ENCODE measurements at places on chromosomes 6 and 20. TPM values are rescaled to one million over a fixed set of nuclear protein-coding genes. Genes with fewer than 3 reads are reported as not detected.
A peak's percentile ranks its signal among the peaks of the same experiment; 100 is the strongest.

ENPP4 gene
- total RNA-seq, result 27.8 TPM

SERPINB6 gene
- total RNA-seq, result 157 TPM

SMLR1 gene
- total RNA-seq, result not detected

DNMT3B gene
- total RNA-seq, result 0.84 TPM

FUT9 gene
- total RNA-seq, result not detected

RNF182 gene
- 6.1 TPM for total RNA-seq

MCHR2 gene
- not detected for total RNA-seq

DLL1 gene
- total RNA-seq, result 14.6 TPM

- H3K27me3 ChIP-seq, result no peaks in the 10 kb centered on the region
- DNase-seq, result no peak
- peaks cover 35% of the 10 kb centered on the region for H3K4me1 ChIP-seq
- no peak overlapping the region for H3K27ac ChIP-seq
- no peaks in the 10 kb centered on the region for H3K36me3 ChIP-seq
- no peak overlapping the region for H3K4me3 ChIP-seq
These were observed 17.7 kb downstream of the GFOD1 start for GRCh38 chr6:13469693-13470092.

GRCh38 chr20:49518576-49518975 is 36.1 kb upstream of the KCNB1 start:
- H3K4me1 ChIP-seq, result no peaks in the 10 kb centered on the region
- H3K36me3 ChIP-seq, result no peaks in the 10 kb centered on the region
- H3K27me3 ChIP-seq, result no peaks in the 10 kb centered on the region
- H3K27ac ChIP-seq, result no peak overlapping the region
- no peak overlapping the region for H3K4me3 ChIP-seq
- no peak for DNase-seq

GRCh38 chr6:11909696-11910132 is 102.4 kb upstream of the HIVEP1 start:
- no peak for DNase-seq
- H3K4me3 ChIP-seq, result no peak overlapping the region
- no peaks in the 10 kb centered on the region for H3K4me1 ChIP-seq
- H3K36me3 ChIP-seq, result no peaks in the 10 kb centered on the region

DNA sequence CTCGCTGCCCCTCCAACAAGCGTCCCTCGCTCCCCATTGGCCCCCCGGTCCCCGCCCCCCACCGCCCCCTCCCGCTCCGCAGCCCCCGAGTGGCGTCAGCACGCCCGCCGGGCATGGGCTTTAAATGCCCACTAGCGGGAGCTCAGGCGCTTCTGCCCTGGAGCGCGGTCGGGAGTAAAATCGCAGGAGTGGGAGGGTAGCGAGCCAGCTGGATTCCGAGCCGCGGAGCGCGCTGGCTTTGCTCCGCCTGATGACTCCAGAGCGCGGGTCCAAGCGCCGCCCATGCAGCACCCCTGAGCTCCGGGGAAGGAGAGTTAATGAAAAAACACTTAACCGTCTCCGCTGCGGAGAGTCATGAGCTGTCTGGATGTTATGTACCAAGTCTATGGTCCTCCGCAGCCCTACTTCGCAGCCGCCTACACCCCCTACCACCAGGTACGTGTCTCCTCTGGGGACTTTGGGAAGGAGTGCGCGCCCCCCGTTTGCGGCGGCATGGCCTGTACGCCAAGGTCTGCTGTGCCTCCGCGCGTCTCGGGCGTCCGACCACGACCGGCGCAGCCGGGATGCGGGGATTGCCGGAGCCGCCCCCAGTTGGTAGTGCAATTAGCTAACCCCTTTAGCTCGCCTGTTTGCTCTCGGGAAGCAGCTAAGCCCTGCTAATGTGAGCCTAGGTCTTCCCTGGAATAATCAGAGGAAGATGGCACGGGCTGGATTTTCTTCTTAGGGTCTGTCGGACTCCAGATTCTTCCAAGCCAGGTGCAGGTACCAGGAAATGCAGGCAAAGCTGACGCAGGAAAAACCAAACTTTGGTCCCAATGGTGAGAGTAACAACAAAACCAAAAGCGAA is at the start of gene VGLL2:
Gene VGLL2 (plus strand): TSS at position 149 of the 847 bp plus-strand sequence. CDS start 206 bp downstream, at position 355.
- H3K27ac ChIP-seq, result no peak within 1 kb of the TSS
- H3K4me1 ChIP-seq, result peaks cover 13% of the 10 kb centered on the region
- H3K36me3 ChIP-seq, result no peaks in the 10 kb centered on the region
- H3K4me3 ChIP-seq, result peak within 1 kb of the TSS; percentile 37

GRCh38 chr6:20773822-20774221 is 239.6 kb downstream of the CDKAL1 start:
- DNase-seq, result no peak
- no peaks in the 10 kb centered on the region for H3K27me3 ChIP-seq
- H3K4me3 ChIP-seq, result no peak overlapping the region
- H3K4me1 ChIP-seq, result no peaks in the 10 kb centered on the region

GRCh38 chr6:82840571-82840970 is 225.1 kb downstream of the UBE3D start:
- no peaks in the 10 kb centered on the region for H3K27me3 ChIP-seq
- H3K4me1 ChIP-seq, result no peaks in the 10 kb centered on the region
- no peaks in the 10 kb centered on the region for H3K36me3 ChIP-seq
- H3K27ac ChIP-seq, result no peak overlapping the region

DNA sequence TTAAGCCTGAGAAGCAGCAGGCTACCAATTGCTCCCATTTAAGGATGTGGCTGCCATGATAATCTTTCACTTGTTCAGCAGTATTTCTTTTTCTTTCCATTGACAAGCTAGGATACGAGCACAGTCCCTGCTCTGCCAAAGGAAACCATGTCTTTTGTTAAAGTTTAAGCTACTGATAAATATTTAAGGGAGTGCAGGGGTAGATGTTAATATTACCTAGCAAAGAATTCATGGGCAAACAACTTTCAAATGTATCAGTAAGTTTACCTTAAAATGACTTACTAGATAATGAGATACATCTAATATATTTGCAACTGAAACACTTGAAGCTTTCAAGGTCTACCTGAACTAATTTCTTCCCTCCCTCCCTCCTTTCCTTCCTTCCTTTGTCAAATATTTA is 77.3 kb downstream of the OPN5 start:
- DNase-seq, result no peak
- no peaks in the 10 kb centered on the region for H3K4me1 ChIP-seq
- no peak overlapping the region for H3K4me3 ChIP-seq
- no peak overlapping the region for H3K27ac ChIP-seq
- H3K36me3 ChIP-seq, result no peaks in the 10 kb centered on the region
- H3K27me3 ChIP-seq, result no peaks in the 10 kb centered on the region

DNA sequence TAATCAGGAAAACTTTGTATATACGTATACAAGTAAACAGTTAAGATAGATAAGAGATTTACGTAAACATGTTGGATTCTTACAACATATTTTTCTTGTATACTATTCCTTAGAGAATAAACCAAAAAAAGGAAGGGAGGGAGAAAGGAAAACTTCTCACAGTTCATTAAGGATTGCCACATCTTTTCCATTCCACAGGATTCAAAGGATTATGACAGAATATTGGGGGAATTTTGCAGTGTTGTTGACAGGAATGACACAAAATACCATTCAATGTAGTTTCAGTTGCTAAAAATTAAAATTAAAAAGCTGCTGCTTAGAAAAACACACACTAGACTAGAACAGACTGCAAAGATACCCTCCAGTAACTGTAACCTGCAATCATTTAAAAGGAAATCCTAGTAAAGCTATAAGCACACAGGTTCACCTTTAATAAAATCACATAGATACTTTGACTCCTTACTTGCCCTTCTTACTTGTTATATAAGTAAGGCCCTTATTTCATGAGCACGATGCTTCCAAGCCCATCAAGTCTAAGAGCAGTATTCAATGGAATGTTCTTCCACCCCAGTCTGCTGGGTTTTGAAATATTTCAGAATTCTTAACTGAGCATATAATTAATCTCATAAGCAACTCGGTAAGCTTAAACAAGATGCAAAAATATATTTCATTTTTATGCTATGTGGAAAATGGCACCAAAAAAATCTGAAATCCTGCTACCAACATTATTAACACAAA is 107.8 kb downstream of the SMLR1 start:
- no peak for DNase-seq
- no peaks in the 10 kb centered on the region for H3K36me3 ChIP-seq
- H3K27ac ChIP-seq, result no peak overlapping the region
- no peak overlapping the region for H3K4me3 ChIP-seq

DNA sequence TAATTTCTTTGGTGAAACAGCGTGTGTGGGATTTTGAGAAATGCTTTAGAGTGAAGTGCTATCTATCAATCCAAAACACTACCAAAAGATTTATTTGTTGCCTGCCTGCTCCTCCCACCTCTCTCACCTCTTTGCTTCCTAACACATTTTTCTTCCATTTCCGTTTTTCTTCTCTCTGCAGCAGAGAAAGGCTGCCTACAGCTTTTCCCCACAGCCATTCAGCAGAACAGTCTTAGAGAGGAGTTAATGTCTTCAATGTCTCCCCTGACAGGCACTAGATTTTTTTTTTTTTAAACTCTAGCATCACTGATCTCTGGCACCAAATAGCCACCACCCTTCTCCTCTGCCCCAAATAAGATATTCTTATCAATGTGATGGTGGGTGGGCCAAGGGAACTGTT is 327.8 kb upstream of the MAN1A1 start:
- no peak overlapping the region for H3K4me3 ChIP-seq
- H3K27ac ChIP-seq, result no peak overlapping the region
- no peaks in the 10 kb centered on the region for H3K4me1 ChIP-seq

GRCh38 chr6:159654483-159655098 is 38.5 kb downstream of the SOD2 start:
- H3K27me3 ChIP-seq, result no peaks in the 10 kb centered on the region
- H3K4me3 ChIP-seq, result no peak overlapping the region
- no peak overlapping the region for H3K27ac ChIP-seq

DNA sequence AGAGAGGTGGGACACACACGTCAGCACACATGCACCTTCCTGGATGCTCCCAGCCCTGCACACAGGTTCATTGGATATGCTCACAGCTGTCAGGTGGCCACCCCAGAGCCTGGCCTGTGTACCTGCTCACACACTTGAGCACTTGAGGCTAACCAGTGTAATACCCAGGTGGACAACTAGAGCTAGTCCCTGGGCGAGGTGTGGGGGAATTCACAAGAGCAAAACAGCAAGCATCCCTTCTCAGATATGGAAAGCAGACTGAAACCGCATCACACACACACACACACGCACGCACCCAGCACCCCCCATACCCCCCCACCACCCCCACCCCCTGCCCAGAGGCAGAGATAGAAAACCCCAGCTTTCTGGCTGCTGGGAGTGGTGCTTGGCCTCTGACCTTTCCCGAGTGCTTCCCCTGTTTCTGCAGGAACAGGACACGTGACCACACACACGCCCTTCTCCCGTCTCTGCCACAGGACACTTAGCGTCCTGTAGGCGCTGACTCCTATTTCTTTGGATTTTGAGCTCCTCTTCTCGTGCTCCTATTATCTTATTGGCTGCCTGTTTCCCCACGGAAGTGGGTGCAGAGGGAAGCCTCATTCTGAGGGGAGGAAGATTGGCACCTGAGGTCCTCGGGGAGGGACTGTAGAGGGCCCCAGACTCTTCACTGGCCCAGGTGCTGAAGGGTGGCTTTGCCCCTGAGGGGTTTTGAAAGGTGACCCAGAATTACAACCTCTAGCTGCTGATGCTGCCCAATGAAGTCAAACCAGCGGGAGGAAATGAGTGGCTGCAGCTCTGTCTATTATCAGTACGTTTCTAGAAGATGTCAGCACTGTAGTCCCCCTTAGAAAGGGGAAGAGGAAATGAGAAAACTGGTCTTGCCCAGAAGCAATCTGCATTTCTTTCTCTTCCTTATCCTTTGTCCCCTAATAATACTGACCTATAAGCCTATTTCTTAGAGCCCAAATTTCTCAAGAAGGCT is 65.8 kb downstream of the SYTL3 start:
- peak overlapping the region; percentile 52 for H3K27ac ChIP-seq
- H3K4me3 ChIP-seq, result no peak overlapping the region
- H3K36me3 ChIP-seq, result no peaks in the 10 kb centered on the region
- H3K4me1 ChIP-seq, result no peaks in the 10 kb centered on the region

- H3K27ac ChIP-seq, result no peak overlapping the region
- peaks cover 29% of the 10 kb centered on the region for H3K36me3 ChIP-seq
- H3K27me3 ChIP-seq, result no peaks in the 10 kb centered on the region
- no peak for DNase-seq
- H3K4me3 ChIP-seq, result no peak overlapping the region
These were observed 89.5 kb upstream of the MAP7 start for GRCh38 chr6:136639702-136640101.

DNA sequence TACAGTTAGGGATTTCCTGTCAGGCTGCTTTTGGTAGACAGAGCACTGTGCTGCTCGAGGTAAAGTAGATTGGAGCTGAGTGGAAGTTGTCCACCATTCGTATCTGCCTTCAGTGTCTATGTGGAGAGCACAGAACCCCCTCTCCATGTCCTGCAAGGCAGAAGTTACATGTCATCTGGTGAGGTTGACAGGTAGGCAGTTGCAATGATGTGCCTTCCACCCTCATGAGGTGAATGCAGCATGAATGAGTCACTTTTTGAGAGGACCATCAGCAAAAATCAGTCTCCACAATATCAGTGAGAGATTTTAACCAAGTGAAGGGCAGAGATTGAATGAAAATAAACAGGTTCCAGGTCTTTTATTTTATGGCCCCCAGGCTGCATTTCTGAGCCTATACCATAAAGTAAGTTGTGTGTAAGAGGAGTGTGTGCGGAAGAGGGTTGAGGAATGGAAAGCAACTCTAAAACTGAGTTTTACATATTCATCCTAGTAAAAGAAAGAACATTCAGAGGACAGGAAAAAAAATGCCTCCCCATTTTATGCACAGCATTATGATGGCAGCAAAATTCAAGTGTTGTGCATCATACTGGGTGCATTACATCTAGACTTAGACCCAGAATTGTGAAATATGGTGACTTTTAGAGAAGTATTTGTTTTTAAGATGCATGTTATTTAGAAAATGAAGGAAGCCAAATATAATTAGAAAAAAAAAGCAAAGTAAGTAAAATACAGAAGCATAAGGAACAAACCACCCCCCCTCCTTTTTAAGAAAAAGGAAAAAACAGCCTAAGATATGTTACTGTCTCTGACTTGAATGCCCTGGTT is 15.8 kb downstream of the TRAPPC3L start:
- no peak for DNase-seq
- H3K27me3 ChIP-seq, result no peaks in the 10 kb centered on the region
- no peaks in the 10 kb centered on the region for H3K4me1 ChIP-seq
- H3K27ac ChIP-seq, result no peak overlapping the region
- H3K4me3 ChIP-seq, result no peak overlapping the region

DNA sequence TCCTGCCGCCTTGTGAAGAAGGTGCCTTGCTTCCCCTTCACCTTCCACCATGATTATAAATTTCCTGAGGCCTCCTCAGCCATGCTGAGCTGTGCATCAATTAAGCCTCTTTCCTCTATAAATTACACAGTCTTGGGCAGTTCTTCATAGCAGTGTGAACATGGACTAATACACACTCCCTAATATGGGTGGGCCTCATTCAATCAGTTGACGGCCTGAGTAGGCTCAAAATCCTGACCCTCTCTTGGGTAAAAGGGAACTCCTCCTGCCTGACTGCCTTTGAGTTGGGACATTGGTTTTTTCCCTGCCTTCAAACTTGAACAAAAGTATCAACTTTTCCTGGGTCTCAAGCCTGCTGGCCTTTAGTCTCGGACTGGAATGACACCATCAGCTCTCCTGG is 96.6 kb upstream of the PROKR2 start:
- H3K27ac ChIP-seq, result no peak overlapping the region
- H3K36me3 ChIP-seq, result no peaks in the 10 kb centered on the region
- no peak overlapping the region for H3K4me3 ChIP-seq
- no peaks in the 10 kb centered on the region for H3K27me3 ChIP-seq

- no peaks in the 10 kb centered on the region for H3K4me1 ChIP-seq
- H3K4me3 ChIP-seq, result no peak overlapping the region
- no peak for DNase-seq
These were observed 113.7 kb downstream of the CLIC5 start for GRCh38 chr6:45901767-45902650.
